ENCODE measurements at places on chromosomes 13 and 19.

DNA sequence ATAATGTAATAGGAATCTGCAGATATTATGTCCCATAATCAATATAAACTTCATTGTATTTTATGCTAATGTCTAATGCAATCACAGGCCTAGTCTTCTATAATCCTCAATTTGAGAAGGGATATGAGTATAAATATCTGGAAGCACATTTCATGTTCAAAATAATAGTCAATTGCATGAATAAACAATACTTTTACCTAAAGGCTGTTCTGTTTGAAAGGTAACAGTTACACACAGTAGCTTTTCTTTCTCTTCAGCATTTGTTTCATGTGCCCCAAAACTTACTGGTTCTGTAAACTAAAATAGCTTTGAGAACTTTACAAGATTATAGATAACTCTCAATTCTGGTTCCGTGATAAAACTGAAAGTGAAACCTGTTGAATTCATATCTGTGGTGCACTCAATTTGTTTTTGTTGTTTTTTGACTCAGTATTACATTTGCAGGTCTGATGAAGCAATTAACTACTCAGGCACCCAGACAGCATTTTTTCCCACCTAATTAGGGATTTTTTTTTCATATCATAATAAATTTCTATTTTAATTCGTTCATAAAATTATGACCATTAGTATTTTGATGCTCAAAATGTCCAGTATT, 1193.8 kb downstream of the SLITRK1 start:
- no peak overlapping the region for H3K27ac ChIP-seq
- H3K4me1 ChIP-seq = no peaks in the 10 kb centered on the region
- H3K36me3 ChIP-seq = peaks cover 4% of the 10 kb centered on the region

DNA sequence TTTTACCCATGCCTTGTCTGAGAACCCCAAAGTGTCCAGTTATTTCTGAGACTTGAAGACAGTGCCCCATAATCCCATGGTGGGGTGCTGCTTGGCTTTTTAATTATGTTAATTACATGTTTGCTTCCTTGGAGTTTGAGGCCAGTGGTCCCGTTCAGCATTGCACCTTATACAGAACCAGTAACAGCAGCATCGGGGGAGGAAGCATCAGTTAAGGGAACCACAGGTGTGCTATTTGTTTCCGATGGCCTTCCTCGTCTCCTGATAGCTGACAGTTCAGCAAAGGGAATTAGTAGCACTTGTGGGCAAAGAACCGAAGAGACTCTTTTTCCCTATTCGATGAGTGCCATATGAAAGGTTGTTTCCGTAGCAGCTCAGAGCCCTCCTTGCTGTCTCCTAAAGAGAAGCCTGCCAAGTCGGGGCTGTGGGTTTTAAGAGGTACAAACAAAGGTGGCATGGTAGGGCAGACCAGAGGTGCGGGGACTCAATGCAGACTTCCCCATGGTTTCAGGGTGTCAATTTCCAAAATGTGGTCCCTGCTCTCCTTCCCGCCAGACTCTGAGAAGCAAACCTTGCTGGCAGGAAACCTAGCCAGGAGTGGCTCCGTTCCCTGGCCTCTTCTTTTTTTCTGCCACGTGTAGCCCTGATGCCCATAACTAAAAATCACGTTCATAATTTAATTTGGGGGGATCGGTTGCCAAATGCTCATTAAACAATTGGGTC, 225.2 kb upstream of the TSHZ3 start:
- H3K36me3 ChIP-seq = no peaks in the 10 kb centered on the region
- H3K4me3 ChIP-seq = no peak overlapping the region
- H3K27me3 ChIP-seq = no peaks in the 10 kb centered on the region
- peaks cover 51% of the 10 kb centered on the region for H3K4me1 ChIP-seq

DNA sequence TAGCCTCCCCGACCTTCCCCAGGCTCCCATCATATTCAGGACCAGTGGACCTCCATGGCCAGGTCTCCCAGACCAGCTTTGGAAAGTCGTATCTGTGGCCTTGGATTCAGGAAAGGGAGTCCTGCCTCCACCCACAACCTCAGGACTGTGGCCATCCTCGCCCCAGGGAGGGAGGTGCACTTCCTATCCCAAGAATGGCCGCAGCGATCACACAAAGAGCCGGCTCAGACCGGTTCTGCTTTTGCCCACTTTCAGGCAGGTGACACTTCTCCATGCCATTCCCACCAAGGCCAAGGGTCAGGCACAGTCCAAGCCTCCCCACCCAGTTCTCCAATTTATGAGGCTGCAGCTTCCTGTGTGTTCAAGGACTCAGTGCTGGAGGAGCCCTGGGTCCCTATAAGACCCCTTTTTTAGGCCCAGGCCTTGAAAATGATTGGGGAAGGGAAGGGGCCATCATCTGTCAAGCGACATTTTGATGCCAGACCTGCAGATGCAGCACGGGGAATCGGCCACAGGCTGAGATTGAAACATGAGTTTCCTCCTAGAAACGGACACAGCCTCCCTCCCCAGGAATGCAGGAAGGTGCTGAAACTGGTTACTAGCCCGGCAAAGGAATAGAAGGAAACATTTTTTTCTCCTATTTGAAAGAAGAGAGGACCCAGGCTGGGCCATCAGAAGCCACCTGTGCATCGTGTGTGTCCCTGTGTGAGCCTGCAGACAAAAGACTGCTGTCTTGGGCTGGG, 65.6 kb upstream of the USE1 start:
- H3K27me3 ChIP-seq = no peaks in the 10 kb centered on the region
- DNase-seq = no peak
- no peaks in the 10 kb centered on the region for H3K4me1 ChIP-seq
- H3K36me3 ChIP-seq = peaks cover 28% of the 10 kb centered on the region

DNA sequence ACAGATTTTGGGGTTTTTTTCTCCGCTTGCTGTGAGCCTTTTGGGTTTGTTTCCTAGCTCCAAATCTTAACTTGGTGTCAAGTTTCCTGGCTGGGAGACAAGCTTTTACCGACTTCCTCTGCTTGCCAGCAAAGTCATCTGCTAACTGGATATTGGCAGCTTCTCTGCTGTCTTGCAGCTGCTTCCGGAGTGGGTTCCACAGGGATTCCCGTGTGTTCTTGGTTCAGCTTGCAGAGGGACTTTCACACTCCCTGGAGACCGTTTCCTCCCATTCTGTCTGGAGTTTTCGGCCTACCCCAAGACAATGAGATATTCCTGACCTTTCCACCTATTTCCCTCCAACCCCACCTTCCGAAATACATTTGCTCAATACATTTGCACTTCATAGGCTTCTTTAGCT, 2.2 kb upstream of the COLGALT1 start:
- H3K4me1 ChIP-seq = peaks cover 17% of the 10 kb centered on the region
- peak overlapping the region; percentile 35 for H3K4me3 ChIP-seq
- DNase-seq = no peak
- H3K27me3 ChIP-seq = peaks cover 8% of the 10 kb centered on the region

DNA sequence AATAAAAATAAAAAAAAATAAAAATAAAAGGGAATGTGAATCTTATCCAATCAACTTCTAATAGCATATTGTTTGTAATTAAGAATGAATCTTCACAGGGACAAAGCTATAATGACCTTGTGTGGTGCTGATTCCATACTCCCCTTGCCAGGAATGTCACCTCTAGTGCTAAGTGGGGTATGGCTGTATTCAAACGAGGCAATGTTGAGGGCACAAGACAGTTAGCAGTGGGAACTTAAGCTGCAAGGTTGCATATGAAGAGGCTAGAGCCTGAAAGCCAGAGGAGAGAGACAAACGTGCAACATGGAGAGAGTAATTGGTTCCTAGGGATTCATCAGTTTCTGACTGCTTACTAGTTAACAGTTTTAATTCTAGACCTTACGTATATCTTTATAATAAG, 43.9 kb upstream of the CSNK1A1L start:
- H3K27ac ChIP-seq = no peak overlapping the region
- peaks cover 7% of the 10 kb centered on the region for H3K36me3 ChIP-seq
- H3K4me1 ChIP-seq = no peaks in the 10 kb centered on the region
- no peaks in the 10 kb centered on the region for H3K27me3 ChIP-seq
- no peak for DNase-seq

DNA sequence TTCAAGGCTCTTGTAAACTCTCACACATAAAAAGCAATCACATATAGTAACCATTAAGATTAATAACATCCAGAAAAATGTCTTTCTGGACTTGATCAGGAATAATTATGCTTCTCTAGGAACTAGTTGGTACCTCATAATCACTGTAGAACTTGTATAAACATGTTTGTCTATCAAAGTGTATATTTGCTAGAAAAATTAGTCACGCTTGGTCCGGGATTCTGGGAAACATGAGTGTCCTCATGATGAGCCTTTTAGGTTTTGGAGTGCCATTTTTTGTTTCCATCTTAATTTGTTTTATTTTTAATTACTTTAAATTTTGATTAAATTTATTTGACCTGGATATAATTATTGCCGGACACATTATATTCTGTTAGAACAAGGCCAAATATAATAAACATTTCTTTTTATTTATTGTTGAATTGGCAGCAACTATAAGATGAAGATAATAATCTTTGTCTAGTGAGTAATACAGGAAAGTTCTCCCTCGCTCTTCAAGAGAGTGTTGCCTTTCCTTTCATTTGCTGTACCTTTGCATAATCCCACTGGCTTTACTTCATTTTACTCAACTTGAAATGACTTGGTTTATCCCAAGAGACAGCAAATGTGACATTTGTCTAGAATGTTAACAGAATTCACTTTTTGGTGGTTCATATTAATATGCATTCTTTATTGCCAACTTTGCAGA, 207.0 kb downstream of the NALCN start:
- no peak for DNase-seq
- H3K27ac ChIP-seq = no peak overlapping the region
- no peaks in the 10 kb centered on the region for H3K4me1 ChIP-seq

- no peak overlapping the region for H3K27ac ChIP-seq
- peaks cover 3% of the 10 kb centered on the region for H3K4me1 ChIP-seq
- H3K4me3 ChIP-seq = no peak overlapping the region
- H3K27me3 ChIP-seq = no peaks in the 10 kb centered on the region
- peaks cover 13% of the 10 kb centered on the region for H3K36me3 ChIP-seq
These were observed 19.0 kb upstream of the ISYNA1 start for GRCh38 chr19:18456974-18457373.

DNA sequence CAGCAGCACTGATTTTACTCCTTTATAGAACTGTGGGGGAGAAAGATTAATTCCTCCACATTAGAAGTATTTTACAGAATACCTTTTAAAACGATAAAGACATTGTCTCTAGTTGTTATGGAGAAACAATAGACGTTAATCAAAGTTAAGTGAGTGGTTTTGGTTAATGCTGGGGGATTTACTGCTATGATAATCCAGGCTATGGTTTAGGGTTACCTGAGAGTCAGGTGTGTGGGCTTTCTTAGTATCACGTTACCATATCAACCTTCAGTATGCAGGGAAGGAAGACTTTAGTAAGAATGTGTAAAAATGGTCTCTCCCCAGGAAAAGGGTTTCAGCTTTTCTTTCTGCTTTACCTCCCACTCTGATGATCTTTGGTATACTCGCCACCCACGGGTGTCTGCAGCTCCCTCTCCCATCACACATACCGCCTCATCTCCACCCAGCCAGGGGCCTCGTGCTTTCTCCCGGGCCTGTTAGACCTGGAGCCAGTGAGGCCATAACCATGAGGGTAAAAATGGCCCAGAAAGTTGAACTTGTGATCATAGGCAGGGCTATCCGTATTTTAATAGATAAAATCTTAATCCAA, 45.6 kb upstream of the WDFY2 start:
- H3K4me1 ChIP-seq = peaks cover 39% of the 10 kb centered on the region
- peak overlapping the region; percentile 88 for H3K27ac ChIP-seq
- no peaks in the 10 kb centered on the region for H3K27me3 ChIP-seq
- no peak for DNase-seq

- H3K36me3 ChIP-seq = peaks cover 39% of the 10 kb centered on the region
- H3K4me1 ChIP-seq = peaks cover 37% of the 10 kb centered on the region
- H3K27me3 ChIP-seq = no peaks in the 10 kb centered on the region
- DNase-seq = peak; percentile 78
- peak overlapping the region; percentile 30 for H3K27ac ChIP-seq
- H3K4me3 ChIP-seq = no peak overlapping the region
These were observed 128.8 kb downstream of the STK24 start for GRCh38 chr13:98447881-98448641.

DNA sequence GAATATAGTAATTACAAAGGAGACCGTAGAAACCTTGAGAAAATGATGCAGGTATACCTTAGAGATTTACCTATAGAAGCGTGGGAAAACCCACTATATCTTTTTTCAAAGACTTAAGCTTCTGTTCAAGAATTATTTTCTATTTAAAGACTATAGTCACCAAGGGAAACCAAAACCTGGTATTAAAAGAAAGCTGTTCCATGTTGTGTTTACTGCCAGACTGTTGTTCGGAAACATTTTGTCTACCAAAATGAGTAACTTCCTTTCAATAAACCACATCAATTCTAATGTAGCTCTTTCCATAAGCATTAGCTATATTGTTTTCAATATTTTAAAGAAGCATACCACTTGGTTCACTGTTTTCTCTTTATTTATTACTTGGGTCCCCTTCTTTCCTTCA, 182.9 kb upstream of the SLITRK6 start:
- H3K36me3 ChIP-seq = no peaks in the 10 kb centered on the region
- H3K27me3 ChIP-seq = no peaks in the 10 kb centered on the region
- no peak for DNase-seq
- no peak overlapping the region for H3K27ac ChIP-seq

GRCh38 chr13:104246955-104247354, 1180.7 kb upstream of the SLC10A2 start:
- no peaks in the 10 kb centered on the region for H3K36me3 ChIP-seq
- peaks cover 15% of the 10 kb centered on the region for H3K4me1 ChIP-seq
- H3K4me3 ChIP-seq = no peak overlapping the region
- H3K27me3 ChIP-seq = no peaks in the 10 kb centered on the region

DNA sequence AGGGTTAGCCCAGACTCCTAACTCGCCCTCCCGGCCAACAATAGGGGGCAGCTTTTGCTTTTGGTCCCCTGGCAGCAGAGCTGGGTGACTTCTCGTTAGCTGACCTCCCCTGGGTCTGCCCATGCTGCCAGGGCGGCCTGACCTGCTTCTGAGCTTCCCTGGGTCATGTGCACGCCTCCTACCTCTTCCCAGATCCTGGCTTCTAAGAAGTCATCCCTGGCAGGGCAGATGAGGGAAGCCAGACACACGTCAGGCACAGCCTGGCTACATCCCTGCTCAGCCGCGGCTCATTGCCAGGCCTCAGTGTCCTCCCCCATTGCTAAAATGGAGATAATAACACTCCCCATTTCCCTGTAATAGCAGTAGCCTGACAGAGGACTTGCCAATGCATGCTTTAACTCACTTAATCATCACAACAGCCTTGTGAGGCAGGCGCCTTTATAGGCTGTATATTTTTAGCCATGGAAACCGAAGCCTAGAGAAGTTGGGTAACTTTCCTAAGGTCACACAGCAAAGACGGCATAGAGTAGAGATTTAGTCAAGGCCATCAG, 2.1 kb downstream of the KCNK6 start:
- peaks cover 20% of the 10 kb centered on the region for H3K4me1 ChIP-seq
- H3K27ac ChIP-seq = no peak overlapping the region
- no peak for DNase-seq
- peaks cover 48% of the 10 kb centered on the region for H3K27me3 ChIP-seq
- H3K4me3 ChIP-seq = peak overlapping the region; percentile 81
- H3K36me3 ChIP-seq = peaks cover under 1% of the 10 kb centered on the region

GRCh38 chr13:103386341-103386740, 320.1 kb upstream of the SLC10A2 start:
- H3K4me3 ChIP-seq = no peak overlapping the region
- peaks cover 19% of the 10 kb centered on the region for H3K36me3 ChIP-seq
- DNase-seq = no peak
- H3K27ac ChIP-seq = no peak overlapping the region
